Omental fat pad (tissue), 4 donors: ENCODE measurements at places on chromosomes 3 and 15.
A peak's percentile ranks its signal among the peaks of the same experiment; 100 is the strongest.

GRCh38 chr3:73669260-73669659 lies 44.5 kb upstream of the PDZRN3 start:
- no peak for DNase-seq

DNA sequence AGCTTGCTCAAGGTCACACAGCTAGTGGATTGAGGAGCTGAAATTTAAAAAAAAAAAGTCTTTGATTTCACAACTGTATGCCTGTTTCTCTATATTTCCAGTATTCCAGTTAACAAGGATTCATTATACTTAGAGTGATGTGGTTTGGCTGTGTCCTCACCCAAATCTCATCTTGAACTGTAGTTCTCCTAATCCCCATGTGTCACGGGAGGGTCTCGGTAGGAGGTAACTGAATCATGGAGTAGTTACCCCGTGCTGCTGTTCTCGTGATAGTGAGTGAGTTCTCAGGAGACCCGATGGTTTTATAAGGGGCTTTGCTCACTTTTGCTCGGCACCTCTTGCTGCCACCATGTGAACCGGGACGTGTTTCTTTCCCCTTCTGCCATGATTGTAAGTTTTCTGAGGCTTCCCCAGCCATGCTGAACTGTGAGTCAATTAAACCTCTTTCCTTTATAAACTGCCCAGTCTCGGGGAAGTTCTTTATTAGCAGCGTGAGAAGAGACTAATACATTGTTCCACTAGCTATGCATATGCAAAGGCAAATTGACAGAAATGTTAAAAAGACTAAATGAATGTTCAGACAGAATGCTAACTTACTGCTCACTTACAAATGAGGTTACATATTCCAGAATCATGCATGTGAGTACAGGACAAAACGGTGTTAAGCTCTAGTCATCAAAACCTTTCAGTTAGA lies 1101.9 kb downstream of the ROBO1 start:
- no peak for DNase-seq

GRCh38 chr3:24336101-24336500 lies 158.5 kb downstream of the THRB start:
- DNase-seq = no peak

DNA sequence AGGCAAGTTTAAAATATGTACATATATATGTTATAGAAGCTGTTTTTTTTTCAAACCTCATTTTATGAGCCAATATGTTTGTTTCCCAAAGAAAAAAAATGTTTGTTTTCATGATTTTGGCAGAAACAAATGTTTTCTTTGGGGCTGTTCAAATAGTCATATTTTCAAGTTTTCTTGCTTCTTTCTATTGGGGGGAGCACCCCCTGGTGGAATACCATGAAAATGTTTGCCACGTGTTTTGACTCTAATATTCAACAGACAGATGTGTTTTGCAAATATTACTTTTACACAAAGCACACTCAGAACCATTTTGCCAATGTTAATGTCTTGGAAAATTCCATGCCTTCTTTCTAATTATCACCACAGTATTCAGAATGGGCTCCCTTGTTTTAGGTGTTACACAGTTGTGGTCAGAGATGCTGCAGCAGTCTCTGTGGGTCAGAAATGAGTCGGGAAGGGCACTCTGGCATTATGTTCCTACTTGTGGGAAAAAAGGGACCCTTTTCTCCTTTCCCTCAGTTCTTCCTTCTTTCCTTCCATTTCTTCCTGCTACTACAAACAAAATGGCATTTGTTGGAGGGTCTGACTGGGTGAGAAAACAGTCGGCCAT lies 817.0 kb downstream of the TUSC7 start:
- DNase-seq = peak; percentile 25
